ENCODE measurements at places on chromosomes 2 and 18.

DNA sequence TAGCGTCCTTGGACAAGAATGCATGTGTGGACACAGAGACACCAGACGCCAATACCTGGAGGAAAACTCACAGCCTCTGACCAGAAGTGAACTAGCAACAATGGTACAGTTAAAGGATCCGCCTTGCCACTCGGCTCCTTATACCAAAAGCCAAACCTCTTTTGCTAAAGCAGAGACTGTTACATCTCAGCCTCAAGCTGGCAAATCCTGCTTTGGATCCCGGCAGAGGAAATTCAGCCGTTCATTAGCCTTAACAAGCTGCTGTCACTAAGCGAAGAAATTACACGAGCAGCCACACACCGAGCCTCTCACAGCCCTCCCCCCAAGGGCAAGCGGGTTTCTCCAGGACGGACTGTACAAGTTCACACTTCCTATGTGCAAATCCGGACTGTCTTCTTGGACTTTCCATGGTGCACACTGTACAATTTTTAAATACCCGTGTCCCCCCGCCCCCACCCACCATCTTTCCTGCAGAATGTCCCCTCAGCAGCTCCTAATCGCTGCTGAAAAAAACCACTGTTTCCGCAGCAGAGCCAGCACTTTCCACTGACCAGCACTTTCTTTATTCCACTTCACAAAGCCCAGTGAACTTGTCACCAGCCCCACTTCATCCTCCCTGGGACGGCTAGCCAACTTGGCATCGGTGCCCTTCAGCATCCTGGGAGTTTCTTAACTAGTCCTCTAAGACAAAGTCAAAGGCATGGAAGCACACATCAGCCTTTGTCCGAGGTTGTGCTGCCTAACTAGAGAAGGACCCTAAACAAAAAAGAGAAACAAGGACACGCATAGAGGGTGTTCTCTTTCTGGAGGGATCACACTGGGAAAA is 1.5 kb downstream of the KLF7 start:
- DNase-seq: peak; percentile 79

DNA sequence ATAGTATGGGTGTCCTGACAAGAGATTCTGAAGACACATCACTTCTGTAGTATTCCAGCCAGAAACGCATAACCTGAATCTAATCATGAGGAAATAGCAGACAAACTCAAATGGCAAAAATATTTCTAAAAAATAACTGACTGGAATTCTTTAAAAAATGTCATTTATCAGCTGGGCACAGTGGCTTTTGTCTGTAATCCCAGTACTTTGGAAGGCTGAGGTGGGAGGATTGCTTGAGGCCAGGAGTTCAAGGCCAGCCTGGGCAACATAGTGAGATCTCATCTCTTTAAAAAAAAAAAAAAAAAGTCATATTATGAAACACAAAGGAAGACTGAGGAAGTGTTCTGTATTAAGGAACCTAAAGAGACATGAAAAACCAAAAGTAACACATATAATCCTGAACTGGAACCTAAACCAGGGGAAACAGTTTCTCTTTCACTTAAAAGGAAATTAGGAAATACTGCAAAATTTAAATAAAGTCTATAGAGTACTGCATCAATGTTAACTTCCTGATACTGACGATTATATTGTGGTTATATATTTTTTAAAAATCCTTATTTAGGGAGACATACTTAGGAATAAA is 29.9 kb downstream of the SESTD1 start:
- no peak for DNase-seq

DNA sequence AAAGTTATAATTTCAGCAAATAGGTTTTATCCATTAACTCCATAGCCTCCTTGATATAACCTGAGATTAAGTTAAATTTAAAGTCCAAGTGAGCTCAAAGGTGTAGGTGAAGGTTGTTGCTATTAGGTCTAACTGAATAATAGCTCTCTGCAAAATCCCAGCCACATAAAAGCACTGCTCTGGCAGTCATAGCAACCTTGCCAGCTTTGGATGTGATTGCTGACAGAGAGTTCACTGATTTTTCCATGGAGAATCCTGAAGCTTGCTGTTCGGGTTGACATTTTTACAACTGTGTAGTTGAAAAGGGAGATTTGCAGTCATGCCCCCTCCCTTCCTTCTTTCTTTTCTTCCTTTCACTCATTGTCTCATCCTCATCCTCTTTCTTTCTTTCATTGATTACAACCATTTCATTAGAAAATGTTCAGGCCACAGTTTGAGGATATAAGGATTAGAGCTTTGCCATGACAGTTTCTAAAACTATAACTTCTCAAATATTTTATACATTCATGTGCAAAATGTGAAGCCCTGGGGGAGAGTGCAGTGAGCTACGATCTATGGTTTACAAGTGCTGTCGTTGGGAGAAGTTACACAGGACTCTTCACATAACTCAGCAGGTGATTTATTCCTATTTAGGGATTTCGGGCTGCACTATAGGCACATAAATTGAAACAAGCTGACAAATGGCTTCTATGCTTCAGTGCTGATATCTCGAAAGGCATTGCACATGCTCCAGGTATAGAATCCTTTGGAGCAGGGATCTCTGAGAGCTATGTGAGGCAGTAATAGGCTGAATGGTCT is 193.8 kb downstream of the LRRTM4 start:
- DNase-seq: no peak

DNA sequence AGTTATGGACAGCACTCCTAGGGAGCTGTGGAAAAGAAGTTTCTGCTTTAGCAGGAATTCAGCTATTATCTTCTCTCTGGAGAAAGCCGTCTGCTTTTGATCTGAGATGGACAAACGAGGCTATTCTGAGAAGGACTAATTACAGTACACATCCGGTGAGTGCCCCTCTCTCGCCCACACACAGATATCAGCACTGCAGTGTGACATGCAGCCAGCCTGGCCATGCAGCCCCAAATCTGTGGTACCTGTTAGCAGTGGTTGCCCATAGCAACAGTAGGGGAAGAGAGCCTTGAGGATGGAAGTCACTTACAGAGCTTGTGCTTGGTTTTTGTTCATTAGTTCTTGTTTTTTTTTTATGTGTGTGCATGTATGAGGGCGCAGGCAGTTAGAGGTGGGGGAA is 73.9 kb upstream of the TRIB2 start:
- no peak for DNase-seq

- no peak for DNase-seq
Measured at GRCh38 chr2:120239488-120240287, 13.0 kb upstream of the RALB start.

- DNase-seq: no peak
Measured at GRCh38 chr2:37361216-37361815, 16.9 kb downstream of the QPCT start.

GRCh38 chr18:51955136-51955535 is 384.9 kb upstream of the DCC start:
- DNase-seq: no peak

GRCh38 chr2:47056868-47057686 is 98.0 kb downstream of the STPG4 start:
- peak; percentile 77 for DNase-seq

DNA sequence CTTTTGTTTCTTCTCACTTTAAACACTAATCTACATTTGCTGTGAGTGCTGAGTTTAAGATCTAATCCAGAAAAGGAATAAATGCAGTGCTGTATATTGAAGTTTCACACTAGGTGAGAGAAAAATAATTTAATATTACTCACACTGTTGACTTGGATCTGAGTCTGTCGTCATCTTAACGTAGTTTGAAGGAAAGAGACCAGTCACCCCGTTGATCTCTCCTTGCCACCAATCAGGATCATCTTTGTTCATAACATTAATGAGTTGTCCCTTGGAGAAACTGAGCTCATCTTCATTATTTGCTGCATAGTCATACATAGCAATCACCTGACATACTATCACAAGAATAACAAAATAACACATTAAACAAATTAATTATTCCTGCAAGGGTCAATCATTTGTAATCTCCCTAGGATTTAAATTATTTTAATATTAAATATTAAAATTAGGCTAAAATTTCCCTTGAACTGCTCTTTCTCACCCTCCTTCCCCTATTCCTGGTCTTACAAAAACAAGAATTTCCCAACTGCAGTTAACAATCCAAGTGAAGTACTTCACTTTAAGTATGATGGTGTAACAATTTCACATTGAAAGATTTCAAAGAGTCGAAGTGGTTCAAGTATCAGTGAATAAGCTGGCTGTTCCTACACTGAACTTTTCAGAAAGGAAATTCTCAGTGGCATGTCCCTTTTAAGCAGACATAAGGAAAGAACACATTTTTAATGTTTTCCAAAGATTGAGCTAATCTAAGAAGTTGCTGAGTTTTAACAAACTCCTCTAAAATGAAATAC is 71.3 kb downstream of the FAM228A start:
- DNase-seq: no peak

DNA sequence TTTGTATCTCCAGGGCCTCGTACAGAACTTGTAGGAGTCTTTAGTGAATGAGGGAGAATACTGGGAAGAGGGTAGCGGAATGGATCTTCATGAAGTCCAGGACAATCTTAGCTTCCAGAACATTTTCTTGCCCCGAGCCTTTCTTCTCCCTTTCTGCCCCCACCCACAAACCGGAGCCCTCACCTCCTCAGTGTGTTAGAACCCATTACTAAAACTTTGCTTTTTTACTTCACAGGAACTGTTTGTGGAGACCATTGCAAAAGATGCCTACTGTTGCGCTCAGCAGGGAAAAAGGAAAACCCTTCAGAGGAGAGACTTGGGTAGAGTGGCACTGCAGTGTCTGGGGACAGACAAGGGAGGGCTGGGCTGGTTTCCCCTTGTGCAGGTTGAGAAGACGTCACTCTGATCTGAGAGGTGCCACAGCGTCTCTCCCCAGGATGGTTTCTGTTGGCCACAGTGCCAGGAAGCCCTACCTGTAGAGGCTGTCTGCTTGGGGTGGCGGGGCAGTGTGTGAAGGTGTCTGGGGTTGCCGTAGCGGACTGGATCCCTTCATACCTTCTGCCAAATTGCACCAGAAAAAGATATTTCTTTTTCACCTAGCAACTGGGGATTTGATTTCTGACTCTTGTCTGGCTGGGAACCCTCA is 786 bp downstream of the POLE4 start:
- DNase-seq: no peak
